ENCODE measurements at places on chromosomes 5 and 9.

DNA sequence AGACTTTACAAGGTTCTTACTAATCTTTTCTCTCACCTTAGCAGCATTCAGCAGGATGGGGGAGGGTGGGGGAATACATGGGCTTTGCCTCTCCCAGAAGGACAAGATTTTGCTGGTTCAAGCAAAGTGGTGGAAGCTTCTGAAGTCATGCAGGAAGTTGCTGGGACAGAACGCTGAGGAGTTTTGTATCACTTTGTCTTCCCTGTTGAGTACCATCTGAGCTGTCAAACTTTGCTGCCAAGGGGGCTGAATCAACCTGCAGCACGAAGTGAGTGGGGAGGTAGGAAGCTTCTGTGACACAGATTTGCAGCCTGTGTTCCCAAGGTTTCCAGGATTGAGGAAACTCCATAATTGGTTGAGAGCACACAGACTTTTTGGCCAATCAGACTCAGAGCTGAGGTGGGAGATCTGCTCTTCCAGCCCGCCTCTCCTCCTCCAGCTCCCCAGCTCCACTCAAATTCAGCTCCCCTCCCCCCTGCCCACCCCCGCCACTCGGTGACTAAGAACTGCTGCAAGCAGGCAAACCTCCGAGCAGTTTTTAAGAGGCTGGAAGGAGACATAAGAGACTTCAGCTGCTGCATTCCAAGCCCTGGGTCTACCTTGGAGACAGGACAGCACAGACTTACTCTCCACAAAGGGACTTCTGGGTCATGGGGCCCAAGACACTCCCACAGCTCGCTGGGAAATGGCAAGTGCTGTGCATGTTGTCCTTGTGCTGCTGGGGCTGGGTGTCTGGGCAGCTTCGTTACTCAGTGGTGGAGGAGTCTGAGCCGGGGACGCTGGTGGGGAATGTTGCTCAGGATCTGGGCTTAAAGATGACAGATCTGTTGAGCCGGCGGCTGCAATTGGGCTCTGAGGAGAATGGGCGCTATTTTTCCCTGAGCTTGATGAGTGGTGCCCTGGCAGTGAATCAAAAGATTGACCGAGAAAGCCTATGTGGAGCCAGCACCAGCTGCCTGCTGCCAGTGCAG lies at the start of gene PCDHGC5:
PCDHGC5 (plus strand) TSS at position 491 of the 971 bp plus-strand sequence; CDS start at position 651, 160 bp downstream.
- DNase-seq = peak; percentile 89

DNA sequence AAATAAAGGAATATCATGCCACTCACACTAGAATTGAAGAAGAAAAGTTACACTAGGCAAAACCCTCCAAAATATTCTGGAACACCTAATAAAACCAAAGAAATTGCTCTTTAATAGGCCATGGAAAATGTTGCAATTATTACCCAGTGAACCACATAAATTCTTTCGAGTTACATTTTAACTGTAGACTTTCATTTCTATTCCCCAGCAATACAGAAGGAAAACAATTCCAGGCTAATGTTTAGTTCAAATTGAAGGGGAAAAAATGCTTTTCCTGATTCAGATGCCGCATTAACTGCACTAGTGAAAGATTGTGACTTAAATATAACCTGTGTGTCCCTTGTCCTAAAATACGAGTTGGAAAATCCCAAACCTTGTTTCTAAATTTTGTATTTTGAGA lies 439.3 kb upstream of the ADAMTS16 start:
- no peak for DNase-seq

GRCh38 chr9:37218800-37219425 lies 98.5 kb downstream of the ZCCHC7 start:
- DNase-seq = no peak

GRCh38 chr9:4690144-4690543 lies 10.8 kb downstream of the CDC37L1 start:
- no peak for DNase-seq

GRCh38 chr9:4680750-4681149 lies 1.4 kb downstream of the CDC37L1 start:
- no peak for DNase-seq

- DNase-seq = peak; percentile 67
Observed at GRCh38 chr5:65482296-65482735, 596 bp upstream of the ADAMTS6 start.

GRCh38 chr5:78345485-78345884 lies 14.9 kb upstream of the SCAMP1 start:
- DNase-seq = peak; percentile 55

DNA sequence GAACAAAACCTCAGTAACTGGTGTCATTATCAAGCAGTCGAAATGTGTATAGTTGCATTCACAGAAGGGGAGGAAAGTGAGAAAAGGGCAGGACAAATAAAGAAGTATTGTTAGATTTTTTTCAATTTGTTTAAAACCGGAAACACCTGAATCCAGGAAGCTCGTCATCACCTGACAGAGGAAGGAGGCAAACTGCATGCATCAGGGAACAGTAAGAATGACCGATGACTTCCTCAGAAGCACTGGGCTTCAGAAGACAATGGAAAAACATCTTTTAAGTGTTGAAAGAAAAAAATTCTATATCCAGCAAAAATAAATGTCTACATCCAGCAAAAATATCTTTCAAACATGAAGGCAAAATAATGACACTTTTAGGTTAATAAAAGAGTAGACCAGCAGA lies 29.5 kb downstream of the PLEKHG4B start:
- DNase-seq = no peak

DNA sequence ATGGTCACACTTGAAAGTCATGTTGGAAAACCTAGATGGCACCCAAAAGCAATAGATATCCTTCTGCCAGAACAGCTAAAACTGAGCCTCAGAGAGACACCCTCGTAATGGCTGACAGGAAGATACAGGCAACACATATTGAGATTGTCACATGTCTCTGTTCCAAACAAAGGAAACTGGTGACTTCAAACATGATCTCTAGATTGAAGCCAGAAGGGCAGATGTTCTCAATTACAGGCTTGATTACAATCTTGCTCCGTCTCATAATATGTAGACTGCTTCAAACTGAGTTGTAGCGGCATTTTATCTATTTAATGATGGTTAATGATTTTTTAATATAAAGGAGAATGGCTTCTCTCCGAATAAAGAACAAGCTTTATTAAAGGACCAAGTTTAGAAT lies 774.3 kb downstream of the KCTD16 start:
- DNase-seq = no peak

- peak; percentile 68 for DNase-seq
Observed at GRCh38 chr5:90558344-90559192, at the start of gene ADGRV1. Gene ADGRV1 (plus strand): TSS chr5:90558797. CDS start chr5:90558896, 99 bp downstream.

GRCh38 chr5:175012267-175012666 lies 287.9 kb downstream of the MSX2 start:
- DNase-seq = no peak

DNA sequence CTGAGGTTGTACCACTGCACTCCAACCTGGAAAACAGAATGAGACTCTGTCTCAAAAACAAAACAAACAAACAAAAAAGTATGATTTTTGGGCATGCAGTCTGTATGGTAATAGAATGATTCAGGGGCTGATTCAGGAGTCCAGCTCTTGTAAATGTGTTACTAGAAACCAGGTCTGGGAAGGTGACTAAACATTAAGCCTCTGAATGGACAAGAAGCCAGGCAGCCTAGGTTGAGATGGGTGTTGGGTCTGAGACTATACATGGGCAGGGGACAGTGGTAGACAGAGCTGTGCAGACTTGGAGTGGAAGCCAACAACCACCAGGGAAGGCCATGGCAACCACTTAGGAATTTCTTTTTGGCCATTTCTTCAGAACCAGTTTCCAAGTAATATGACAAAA lies 64.9 kb upstream of the TLE1 start:
- DNase-seq = no peak

DNA sequence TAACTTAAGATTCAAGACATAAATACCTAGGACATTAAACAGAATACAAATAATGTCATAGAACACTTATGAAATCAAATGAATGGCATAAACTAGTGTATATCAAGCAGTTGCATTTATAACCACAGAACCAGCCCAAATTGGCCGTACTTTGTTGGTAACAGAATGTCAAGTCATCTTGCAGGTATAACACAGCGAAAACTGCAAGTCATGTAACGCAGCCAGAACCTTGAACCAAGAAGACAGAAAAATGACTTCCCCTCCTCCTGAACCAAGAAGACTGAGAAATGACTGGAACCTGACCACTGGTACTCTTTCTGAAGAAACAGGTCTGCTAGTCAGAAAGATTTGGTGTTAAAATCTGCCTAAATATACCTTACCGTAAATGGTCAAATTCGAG lies 38.9 kb downstream of the ANKRD31 start:
- DNase-seq = no peak

DNA sequence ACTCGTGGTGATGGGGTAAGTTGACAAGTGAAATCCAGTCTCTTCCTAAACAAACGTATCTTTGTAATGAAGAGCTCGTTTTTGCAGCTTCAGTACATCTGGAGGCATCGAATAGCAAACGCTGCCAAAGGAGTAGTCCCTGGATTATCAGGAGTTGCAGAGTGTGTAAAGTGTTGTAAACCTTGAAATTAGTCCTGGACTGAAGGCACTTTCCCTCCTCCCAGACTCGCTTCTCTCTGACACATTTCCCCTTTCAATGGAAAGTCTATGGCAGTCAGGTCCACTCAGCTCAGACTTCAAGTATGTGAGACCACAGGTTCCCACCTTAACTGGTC lies 1.5 kb upstream of the PBX3 start:
- DNase-seq = no peak

DNA sequence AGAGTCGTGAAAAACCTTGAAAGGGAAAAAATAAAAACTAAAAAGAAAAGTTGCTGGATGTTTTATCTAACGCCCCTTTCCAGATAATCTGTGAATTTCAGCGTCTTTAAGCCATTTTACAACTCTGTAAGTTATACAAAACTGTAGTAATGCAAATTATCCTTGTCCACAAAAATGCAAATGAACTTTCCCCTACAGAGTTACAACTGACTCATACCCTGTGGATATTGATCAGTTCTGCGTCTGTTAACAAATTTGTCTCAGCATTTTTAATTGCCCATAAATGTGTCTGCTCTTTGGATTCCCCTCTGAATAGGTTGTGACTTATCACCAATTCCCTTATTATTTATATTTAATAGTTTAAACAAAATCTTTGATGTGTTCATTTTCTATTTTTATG lies 105.9 kb upstream of the PRLR start:
- DNase-seq = no peak

All from fibroblast of skin of abdomen (primary cell).